ENCODE measurements at places on chromosomes 3 and 15.
A peak's percentile ranks its signal among the peaks of the same experiment; 100 is the strongest.

DNA sequence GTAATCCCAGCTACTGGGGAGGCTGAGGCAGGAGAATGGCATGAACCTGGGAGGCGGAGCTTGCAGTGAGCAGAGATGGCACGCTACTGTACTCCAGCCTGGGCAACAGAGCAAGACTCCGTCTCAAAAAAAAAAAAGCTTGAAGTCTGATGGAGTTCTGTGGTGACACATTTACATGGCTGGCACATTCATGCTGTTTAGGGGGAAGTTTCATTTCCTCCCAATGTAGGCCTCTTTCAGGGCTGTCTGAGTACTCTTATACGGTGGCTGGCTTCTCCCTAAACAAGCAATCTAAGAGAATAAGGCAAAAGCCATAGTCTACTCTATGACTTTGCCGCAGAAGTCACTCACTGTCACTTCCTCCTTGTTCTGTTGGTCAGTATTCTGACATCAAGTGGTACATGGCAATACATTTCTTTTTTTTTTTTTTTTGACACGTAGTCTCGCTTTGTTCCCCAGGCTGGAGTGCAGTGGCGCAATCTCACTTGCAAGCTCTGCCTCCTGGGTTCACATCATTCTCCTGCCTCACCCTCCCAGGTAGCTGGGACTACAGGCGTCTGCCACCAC lies 41.2 kb downstream of the OIP5 start:
- DNase-seq = no peak

DNA sequence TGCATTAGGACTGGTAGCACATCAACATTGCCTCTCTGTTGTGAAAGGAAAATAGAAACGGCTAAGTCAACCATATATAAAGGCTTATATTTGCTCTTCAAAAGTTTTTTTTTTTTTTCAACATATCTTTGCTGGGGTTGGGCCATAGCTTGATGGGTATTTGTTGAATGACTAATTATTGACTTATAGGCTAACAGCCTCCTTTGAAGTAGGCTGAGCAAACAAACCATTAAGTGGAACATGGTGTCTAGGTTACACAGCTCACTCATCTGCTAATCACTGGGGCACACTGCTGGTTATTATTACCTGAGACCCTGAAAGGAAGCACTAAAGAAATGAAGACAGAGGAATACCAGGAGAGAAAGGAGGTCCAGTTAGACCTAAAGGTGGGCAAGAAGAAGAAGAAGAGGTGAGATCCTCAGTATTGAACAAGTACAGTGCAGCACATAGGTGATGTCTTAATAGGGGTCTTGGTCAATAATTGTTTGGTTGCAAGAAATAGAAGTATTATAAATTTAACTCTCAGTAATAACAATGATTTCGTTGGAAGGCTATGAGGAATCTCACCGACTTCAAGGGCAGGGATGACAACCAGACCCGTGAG lies 139.4 kb downstream of the RPLP1 start:
- peak; percentile 58 for DNase-seq

DNA sequence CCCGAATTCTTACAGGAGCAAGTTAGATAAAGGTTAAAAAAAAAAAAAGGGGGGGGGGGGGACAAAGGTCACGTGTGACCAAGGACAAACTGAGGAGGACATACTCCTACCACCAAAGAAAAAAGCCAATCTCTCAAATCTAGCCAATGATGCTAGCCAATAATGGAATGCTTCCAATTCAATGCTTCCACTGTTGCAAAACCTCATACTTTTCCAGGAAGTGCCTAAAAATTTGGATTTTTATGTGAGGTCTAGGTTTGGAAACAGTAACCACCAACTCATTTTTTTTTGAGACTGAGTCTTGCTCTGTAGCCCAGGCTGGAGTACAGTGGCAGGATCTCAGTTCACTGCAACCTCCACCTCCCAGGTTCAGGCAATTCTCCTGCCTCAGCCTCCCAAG lies 11.4 kb downstream of the MSL2 start:
- DNase-seq = no peak

GRCh38 chr15:64894395-64895056 lies 17.2 kb upstream of the ANKDD1A start:
- no peak for DNase-seq

DNA sequence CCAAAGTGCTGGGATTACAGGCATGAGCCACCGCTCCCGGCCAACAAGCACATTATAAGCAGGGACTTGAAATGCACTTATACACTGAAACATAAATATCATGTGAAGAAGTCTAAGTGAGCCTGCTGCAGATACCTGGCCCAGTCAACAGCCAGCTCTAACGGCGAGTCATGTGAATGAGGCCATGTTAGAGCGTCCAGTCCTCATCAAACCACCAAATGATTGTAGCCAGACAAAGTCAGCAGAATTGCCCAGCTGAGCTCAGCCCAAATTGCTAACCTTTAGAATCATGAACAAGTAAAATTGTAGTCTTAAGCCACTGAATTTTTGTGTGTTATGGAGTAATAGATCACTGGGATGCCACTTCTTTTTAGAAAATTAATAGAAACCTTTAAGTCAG lies 37.8 kb upstream of the UACA start:
- no peak for DNase-seq

DNA sequence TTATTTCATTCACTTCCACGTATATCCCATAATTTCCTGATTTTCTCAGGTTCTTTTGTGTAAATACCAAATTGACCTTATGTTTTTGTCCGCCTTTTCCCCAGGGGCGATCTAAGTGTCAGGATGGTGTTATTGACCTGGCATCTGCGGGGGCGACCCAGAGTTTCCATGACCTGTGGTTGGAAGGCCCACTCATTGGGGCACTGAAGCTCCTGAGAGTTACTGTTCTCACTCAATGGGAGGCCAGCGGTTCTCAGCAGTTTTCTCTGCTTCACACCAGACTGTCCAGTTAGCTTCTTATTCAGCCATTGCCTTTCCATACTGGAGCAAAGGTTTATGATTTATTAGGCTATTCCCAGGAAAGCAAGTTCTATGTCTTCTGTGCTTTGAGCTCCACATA lies 53.3 kb downstream of the B3GALNT1 start:
- no peak for DNase-seq

- no peak for DNase-seq
Measured at GRCh38 chr3:30596152-30596551, 10.2 kb upstream of the TGFBR2 start.

DNA sequence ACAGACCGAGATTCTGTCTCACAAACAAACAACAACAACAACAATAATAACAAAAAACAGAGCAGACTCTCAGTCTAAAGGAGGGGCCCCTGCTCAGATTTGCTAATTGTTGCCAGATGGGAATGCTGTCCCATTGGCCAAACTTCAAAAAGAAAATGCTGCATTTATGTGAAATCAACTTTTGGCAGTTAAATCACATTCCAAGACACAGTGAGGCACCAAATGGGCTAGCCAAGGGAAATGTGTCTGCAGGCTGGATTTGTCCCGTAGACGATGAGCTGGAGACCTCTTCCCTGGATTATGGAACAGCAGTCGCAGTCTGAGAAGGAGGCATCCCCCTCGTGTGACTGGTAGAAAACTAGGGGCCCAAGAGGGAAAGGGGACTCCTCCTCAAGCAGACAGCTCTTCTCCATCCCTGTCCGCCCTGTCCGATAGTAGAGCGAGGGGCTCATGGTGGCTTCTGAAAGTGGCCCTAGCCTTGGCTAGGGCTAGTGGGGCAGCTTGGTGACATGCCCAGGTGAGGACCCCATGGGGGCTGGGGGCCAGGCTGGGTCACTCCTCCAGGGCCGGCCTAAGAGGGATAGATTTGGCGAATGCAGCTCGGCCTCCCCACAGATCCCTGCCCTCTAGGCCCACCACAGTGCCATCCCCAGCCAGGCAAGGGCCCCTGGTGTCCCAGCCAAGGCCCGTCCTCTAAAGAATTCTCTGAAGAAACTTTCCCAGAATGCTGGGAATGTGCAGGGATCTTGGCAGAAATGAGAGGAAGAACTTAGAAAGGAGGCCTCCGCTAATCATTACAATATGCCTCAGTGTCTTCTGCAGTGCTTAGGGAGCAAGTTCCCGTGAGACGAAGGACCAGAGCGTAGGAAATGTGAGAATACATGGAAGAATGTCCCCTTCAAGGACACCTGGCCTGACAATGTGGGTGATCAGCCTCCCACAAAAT lies 2.0 kb downstream of the SLC22A14 start:
- DNase-seq = no peak

GRCh38 chr3:46500656-46501635 lies 3.2 kb downstream of the RTP3 start:
- DNase-seq = no peak

DNA sequence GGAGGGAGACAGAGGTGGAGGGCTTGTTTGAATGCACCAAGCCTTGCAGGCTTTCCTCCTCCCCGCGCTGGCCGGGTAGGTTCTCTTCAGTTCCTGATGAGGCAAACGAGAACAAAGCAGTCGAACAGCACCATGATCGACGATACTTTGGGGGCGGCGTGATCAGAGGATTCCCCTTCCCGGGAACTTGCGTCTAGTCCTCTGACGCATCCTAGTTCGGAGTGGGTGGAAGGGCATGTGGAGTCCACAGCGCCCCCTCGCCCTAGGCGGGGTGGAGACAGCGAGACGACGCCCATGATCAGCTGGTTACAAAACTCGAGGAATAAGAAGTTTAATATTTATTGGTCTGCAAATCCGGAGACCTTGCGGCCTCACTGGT lies 452 bp upstream of the SV2B start:
- DNase-seq = no peak

- no peak for DNase-seq
Measured at GRCh38 chr15:30044377-30044776, 38.4 kb upstream of the GOLGA8J start.

DNA sequence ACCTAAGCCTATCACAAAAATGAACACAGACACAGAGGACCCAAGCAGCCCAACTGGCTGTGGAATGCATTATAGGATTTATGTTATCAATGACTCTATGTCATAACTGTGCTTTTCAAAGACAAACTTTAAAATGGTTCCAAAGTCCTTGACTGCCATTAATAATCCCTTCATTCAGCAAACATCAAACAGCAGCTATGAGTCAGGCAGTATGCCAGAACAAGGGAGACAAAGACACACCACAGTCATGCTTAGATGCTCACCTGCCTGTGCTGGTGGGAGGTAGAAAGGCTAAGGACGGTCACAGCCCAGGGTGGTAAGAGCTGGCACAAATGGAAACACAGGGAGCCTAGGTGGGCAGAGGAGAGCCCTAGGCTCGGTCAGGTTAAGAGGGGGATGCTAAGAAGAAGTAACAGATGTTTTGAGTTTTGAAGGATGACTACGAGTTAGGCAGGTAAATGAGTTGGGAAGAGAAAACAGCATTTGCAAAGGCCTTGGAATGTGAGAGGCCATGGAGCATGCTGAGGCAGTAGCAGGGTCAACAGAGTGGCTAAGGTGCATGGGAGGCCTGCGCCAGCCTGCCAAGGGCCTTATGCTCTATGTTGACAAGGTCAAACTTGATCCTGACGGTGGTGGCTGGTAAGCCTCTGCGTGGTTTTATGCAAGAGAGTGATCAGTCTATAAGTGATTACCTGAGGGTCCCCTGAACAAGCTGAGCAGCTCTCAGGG lies 23.0 kb downstream of the NMNAT3 start:
- no peak for DNase-seq

DNA sequence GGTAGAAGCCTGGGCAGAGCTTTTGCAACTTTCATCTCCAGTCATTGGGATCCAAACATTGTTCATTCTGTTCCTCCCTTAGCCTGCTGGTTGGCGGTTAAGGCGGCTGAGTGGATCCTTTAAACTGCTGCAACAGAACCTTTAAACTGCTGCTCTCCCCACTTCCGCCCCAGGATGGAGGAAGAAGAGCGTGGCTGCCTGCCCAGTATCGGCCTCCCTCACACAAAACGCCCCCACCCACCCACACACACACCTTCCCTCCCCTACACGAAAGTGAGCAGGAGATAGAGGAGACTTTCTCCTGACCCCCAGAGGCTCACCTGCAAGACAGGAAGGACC lies 460 bp upstream of the ZMAT3 start:
- peak; percentile 28 for DNase-seq

DNA sequence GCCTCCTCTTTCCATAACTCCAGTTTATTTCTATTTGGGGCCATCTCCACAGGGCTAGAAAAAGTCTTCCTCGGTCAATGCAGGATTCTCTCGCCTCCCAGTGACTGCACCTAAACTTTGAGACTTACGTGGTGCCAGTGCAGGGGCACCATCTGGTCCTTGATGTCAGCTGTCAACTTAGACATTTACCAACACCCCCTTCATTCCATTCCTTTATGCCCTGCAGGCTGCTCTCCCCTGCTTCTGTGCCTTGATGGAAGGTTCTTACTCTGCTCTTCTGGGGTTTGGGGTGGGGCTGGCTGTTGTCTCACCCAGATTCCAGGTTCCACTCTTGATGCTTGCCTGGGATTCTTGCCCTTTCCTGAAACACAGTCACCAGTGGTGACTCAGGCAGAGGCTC lies 101.8 kb downstream of the ST8SIA2 start:
- no peak for DNase-seq

- DNase-seq = no peak
Measured at GRCh38 chr3:50242851-50243542, 7.0 kb downstream of the GNAI2 start.

DNA sequence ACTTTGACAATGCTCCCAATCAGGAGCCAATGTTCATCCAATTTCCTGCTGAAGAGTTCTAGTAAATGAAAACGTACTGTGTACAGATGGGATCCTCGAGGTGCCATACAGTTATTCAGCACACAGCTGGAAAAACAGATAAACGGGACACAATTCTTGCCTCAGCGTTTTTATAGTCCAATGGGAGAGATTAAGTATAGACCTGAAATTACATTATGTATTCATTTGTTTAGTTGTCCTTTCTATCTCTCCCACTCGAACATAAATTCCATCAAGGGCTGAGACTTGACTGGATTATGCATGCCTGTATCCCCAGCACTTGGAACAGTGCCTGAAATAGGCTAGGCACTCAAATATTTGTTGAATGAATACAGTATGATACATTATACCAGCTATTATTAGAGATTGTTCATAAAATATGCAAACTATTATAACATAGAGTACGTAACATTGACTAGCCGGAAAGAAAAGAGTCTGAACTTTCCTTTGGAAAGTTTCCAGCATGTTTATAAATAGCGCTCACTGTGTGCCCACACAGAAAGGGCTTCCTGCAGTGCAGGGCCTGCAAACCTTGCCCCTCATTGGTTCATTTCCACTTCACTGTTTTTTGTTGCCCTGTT lies 27.4 kb upstream of the SNTN start:
- DNase-seq = no peak

DNA sequence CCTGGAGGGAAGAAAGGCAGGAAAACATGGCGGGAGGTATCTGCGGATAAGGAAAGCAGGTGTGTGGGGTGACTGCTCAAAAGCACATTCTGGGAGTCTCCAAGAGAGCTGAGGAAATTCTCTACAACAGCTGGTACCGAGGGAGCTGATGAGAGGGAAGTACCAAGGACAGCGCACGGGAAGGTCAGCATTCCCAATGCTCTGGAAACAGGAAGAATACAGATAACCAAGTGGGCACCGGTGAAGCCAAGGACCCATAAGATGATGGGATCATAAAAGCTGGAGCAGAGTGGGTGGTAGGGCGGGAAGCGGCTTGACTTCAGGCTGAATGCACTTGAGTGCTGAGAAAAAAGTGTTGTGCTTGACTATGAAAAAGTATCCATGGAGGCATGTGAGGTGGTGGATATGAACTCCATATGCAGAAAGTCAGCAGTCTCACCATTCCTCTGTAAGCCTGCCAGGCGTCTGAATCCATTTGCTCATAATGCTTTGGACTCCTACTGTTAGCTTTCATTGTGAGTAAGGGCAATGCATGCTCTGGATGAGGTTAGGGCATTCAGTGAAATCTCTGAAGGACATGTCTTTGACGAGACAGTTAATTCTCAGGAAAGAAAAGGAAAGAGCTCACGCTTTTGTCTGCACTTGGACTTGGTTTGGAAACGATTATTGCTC lies 215.5 kb downstream of the NR1D2 start:
- DNase-seq = no peak

All from HuH-7 (cell line).